Fibroblast of the aortic adventitia (primary cell): ENCODE measurements at places on chromosomes 16 and 17. TPM values are rescaled to one million over a fixed set of nuclear protein-coding genes. Genes with fewer than 3 reads are reported as not detected.

GRCh38 chr17:80111702-80112470, 10.5 kb downstream of the GAA start:
- no peak for DNase-seq

GRCh38 chr17:79907217-79907715, 68.0 kb upstream of the CBX4 start:
- DNase-seq = no peak

- no peak for DNase-seq
Measured at GRCh38 chr17:68853036-68853435, 102.2 kb downstream of the ABCA8 start.

DNA sequence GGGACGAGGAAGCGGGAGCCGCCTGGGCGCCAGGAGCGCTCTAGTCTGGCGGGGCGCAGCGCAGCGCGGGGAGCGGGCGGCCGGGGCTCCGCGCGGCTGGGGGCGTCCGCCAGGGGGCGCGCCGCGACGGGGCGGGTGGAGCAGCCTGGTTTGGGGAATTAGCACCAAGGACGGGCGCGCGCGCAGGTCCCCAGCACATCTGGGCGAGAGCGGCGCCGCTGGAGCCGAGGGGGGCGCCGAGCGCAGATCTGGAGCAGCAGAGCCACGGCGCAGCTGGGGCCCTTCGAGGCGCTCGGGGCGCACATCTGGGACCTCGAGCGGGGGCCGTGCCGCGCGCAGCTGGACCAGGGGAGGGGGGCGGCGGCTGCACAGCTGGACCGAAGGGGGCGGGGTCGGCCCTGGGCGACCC, at the start of gene NXPH3:
NXPH3 (plus strand) TSS at position 193 of the 409 bp plus-strand sequence. CDS start 349 bp downstream, outside the sequence.
- peak; percentile 35 for DNase-seq

DNA sequence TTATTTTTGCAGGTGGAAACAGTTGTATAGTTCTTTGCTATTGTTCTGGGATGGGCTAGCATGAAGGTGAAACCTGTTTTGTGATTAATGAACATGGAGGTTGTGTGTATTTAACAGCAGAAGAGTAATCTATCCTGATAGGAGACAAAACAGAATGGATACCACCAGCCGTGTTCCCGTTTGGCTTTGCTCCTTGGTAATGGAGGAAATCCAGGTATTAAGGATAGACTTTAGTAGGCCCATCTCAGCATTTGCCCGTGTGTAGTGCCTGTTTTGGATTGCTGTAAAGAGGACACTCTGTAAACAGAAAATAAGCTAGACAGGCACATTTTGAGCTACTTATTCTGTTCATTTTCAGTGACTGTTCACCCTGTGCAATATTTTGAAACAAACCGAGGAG, 215.1 kb downstream of the RBFOX1 start:
- no peak for DNase-seq

- no peak for DNase-seq
Measured at GRCh38 chr17:6936370-6937028, 59.4 kb upstream of the ALOX12 start.

DNA sequence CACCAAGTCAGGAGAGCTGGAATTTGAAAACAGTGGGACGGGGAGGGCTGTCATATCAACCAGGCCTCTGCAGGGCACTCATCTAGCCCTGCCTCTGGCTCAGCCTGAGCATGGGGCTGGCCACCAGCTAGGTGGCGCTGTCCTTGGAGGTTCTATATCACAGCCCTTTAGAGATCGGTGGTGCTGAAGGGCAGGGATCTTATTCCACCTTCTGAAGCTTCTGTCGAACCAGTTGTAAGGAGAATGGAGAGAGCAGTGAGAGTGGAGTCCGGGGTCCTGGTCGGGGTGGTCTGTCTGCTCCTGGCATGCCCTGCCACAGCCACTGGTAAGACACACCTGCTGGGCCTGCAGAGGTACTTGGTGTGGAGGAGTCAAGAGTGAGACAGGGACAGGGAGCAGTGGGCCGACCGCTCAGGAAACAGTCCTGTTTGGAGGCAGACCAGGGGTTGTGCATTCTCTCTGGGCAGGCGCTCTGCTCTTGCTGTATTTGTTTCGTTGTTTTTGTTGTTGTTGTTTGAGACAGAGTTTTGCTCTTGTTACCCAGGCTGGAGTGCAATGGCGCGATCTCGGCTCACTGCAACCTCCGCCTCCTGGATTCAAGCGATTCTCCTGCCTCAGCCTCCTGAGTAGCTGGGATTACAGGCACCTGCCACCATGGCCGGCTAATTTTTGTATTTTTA, at the start of gene CES3:
CES3 (plus strand) TSS at position 202 of the 680 bp plus-strand sequence; CDS start at position 244, 42 bp downstream.
- peak; percentile 55 for DNase-seq

DNA sequence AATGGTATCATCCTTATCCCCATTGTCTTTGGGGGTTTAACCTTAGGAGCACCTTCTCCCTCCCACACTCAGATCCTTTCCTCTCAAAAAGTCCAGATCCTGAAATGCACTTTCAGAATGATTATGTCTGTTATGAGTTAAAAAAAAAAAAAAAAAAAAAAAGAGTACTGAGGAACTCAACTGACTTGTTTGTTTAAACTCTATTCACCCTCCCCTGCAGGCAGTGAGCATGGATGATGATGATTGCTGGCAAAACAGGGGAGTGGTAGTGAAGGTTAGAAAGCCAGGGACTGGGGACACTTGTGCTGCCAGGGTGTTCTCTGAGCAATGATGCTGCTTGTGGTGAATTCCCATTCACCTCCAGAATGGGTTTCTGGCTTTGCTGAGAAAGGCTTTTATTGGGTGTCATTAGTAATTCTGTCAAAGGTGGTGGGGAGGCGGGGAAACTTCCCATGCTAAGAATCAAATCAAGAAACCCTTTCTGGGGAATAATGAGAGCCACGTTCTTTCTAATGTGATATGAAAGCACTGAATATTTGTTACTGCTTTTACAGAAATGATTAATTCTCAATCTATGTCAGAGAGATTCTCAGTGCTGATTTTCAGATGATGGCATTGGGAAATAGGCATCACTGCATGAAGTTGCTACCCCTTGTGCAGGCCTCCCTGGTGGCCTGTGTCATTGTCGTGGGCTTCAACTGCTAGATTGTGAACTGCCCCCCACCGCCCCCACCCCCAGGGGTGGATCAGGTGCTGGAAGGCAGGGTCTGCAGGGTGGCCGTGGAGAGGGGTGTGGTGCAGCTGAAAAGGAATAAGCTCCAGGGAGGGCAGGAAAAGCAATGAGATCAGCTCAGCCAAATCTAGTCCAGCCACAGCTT, 14.1 kb downstream of the CCL4 start:
- DNase-seq = no peak

DNA sequence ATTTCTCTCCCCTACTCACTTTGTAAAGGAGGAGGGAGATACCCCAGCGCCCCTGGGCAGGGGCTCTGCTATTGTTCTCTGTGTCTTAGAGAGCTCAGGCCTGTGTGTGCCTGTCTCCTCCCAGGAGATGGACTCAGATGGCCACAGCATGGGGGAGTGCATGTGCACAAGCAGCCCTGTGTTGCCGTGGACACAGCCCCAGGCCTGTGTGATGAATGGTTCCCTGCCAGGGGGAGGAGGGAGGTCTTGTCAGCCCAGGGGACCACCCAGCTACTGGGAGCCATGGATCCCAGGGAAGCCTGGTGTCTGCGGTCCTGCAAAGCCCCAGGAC, 26.3 kb downstream of the GINS2 start:
- no peak for DNase-seq

- DNase-seq = no peak
Measured at GRCh38 chr16:84356591-84357116, 11.7 kb upstream of the ATP2C2 start.

GRCh38 chr16:440627-441026, 15.2 kb downstream of the RAB11FIP3 start:
- DNase-seq = no peak

- peak; percentile 39 for DNase-seq
Measured at GRCh38 chr17:50264263-50265113, 9.8 kb upstream of the TMEM92 start.

DNA sequence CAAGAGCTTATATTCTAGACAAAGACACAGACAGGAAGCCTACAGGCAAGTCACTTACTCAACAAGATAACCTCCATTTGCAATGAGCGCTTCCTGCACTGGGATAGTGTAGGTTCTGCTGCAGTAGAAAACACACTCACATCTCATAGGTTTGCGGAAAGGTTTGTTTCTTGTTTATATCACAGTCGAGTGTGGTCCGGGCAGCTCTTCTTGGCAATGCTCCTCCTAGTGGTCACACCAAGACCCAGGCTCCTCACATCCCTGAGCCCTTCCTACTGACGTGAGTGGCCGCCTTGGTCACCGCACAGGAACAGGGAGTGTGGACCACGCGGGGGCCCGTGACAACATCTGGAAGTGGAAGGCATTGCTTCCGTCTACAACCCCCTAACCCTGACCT, 48.0 kb upstream of the RBFOX3 start:
- DNase-seq = peak; percentile 1

GRCh38 chr17:82441691-82442487, 8.7 kb downstream of the CYBC1 start:
- DNase-seq = no peak

DNA sequence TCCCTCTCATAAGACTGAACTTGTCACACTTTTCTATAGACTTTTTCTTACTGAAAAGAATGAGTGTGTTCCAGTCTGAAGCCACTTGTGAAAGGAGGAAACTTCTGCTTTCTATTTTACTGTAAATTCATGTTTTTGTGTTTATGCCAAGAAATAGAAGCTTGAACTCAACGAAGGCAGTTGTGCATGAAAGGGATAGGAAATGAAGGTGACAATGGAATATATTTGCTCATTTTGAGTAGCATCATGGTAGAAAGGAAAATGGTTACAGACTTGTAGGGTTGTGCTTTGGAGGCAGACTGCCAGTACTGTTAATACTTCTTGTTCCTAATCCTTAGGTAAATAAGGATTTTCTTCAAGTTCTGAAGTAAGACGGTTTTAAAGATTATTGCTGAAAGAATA, 8.1 kb downstream of the CLTC start:
- no peak for DNase-seq

GRCh38 chr17:41254861-41255260, 323 bp upstream of the KRTAP9-9 start:
- no peak for DNase-seq

DNA sequence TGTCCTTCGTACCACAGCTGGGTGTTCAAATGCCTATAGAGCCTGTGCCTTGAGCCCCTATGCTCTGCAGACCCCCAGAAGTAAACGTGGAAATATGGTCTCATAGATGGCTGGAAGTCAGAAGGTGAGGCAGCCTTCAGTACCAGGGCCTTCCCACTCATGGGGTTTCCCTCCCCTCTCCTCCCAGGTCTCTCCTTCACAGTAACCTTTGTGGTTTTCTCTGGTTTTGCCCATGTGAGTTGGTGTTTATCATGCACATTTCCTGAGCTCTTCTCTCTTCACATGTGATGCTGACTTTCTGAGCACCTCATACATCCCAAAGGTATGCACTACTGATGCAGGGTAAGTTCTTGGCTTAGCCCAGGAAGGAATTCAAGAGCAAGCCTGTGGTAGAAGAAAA, 35.4 kb downstream of the TMEM114 start:
- DNase-seq = no peak

- no peak for DNase-seq
Measured at GRCh38 chr16:69329369-69330285, 761 bp downstream of the PDF start.

- no peak for DNase-seq
Measured at GRCh38 chr17:49746791-49747490, 17.0 kb downstream of the FAM117A start.

GRCh38 chr17:81870131-81870980, 781 bp downstream of the ARHGDIA start:
- DNase-seq = peak; percentile 52

- no peak for DNase-seq
Measured at GRCh38 chr16:53064081-53064578, 9.3 kb downstream of the CHD9 start.

GRCh38 chr17:12402963-12403622, 262.6 kb upstream of the MYOCD start:
- peak; percentile 56 for DNase-seq

DNA sequence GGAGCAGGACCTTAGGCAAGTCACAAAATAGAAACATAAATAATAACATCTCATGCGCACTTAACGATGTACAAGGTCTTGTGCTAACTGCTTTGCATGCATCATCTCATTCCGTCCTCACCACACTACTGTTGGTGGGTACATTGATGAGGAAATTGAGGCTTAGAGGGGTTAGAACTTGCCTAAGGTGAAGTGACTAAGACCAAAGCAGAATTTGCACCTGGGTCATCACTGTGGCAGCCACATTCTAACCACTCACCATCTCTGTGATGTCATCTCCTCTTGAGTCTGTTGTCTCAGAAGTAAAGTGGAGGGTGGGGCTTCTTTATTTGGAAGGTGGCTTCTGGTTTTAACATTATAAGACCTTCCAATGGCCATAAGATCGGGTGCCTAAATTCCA, 20.4 kb upstream of the TRIM25 start:
- DNase-seq = no peak

- no peak for DNase-seq
Measured at GRCh38 chr16:66693149-66693548, 3.4 kb downstream of the CMTM4 start.

DNA sequence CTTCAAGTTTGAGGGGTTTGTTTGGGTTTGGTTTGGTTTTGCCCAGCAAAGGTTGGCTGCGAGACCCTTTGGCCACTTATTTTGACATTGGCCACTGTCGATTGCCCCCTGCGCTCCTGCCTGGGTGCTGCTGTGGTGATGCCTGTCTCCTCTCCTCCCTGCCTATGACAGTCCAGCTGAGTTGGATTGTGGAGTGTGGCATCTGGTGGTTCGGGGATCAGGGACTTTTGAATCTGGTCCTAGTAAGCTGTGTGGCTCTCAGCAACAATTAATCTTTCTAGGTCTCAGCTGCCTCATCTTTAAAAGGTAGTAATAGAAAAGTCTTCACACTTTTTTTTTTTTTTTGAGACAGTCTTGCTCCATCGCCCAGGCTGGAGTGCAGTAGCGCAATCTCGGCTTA, 27.1 kb downstream of the CDK5RAP3 start:
- DNase-seq = no peak

GRCh38 chr17:64378890-64379354, 11.7 kb downstream of the PECAM1 start:
- DNase-seq = no peak

The KRTAP16-1 gene
- total RNA-seq = not detected in 2 replicates

The CLEC3A gene
- total RNA-seq = not detected in 2 replicates

The GINS3 gene
- 2.1 and 10.7 TPM in 2 replicates for total RNA-seq

The CSF3 gene
- total RNA-seq = 0.25 TPM in 1 of 2 replicates, not detected in the other

The STH gene
- total RNA-seq = not detected in 2 replicates

The HEATR9 gene
- 0.09 TPM in 1 of 2 replicates, not detected in the other for total RNA-seq

The SP6 gene
- 0.09 TPM in 1 of 2 replicates, not detected in the other for total RNA-seq

The EFCAB5 gene
- total RNA-seq = 0.36 and 1.3 TPM in 2 replicates

The GRAPL gene
- total RNA-seq = not detected in 2 replicates

The PPP1R27 gene
- total RNA-seq = not detected in 2 replicates

The TNK1 gene
- under 0.01 TPM in 1 of 2 replicates, not detected in the other for total RNA-seq

The ALDH3A2 gene
- 59.7 and 165 TPM in 2 replicates for total RNA-seq

The RDM1 gene
- total RNA-seq = 0.45 TPM in 1 of 2 replicates, not detected in the other

The TEX14 gene
- total RNA-seq = not detected in 2 replicates

The SEZ6 gene
- not detected in 2 replicates for total RNA-seq

The CES4A gene
- 2.2 and 4.7 TPM in 2 replicates for total RNA-seq

The CRYBA1 gene
- total RNA-seq = not detected in 2 replicates

The IFI35 gene
- total RNA-seq = 34.7 and 43.0 TPM in 2 replicates

The GABARAPL2 gene
- 46.5 and 105 TPM in 2 replicates for total RNA-seq

The MARCHF10 gene
- total RNA-seq = 0.09 TPM in 1 of 2 replicates, not detected in the other

The KRTAP4-5 gene
- total RNA-seq = not detected in 2 replicates

The SKAP1 gene
- not detected in 2 replicates for total RNA-seq

The PSMD3 gene
- total RNA-seq = 41.9 and 73.5 TPM in 2 replicates

The DOC2A gene
- total RNA-seq = not detected in 2 replicates
